Fibroblast of pulmonary artery (primary cell): ENCODE measurements at places on chromosomes 12 and 14.

GRCh38 chr12:1473418-1473817 lies 121.0 kb downstream of the FBXL14 start:
- no peak for DNase-seq

- no peak for DNase-seq
Measured at GRCh38 chr14:70785556-70785955, 23.8 kb downstream of the MAP3K9 start.

- no peak for DNase-seq
Measured at GRCh38 chr12:4552191-4552590, 9.8 kb upstream of the DYRK4 start.

DNA sequence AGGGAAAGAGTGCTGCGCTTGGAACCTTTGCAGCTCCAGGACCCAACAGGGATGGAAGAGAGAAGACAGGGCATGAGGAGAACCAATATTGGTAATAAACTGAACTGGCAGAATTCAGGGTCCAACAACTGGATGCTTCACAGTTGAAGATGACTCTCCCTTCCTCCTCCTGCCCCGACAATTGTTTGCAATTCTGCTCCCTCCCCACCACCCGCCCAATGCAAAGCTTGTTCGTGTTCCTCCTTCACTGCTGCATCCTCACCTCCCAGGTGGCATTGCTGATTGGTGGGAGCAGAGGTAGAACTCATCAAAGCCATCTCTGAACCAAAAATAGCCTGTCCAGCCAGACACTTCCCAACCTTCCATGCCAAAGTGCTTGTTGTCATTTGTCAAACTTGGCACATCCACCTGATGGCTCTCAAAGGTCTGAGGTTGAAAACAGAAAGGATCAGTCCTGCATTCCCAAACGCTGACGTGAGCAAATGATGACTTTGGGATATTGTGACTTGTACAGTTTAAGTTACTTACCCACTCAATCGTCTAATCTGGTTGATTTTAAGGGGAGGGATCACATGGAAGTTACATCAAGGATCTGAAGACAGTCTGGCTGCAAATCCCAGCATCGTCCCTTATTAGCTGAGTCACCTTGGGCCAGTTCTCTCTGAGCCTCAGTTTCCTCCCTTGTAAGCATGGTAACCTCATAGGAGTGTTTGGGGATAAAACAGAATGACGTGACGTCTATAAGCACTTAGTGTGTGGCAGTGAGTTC lies 242.6 kb upstream of the CRY1 start:
- DNase-seq, result no peak

GRCh38 chr14:102554821-102555819 lies 37.3 kb upstream of the RCOR1 start:
- DNase-seq, result peak; percentile 41

GRCh38 chr14:95601650-95602049 lies 66.8 kb downstream of the GLRX5 start:
- DNase-seq, result no peak

DNA sequence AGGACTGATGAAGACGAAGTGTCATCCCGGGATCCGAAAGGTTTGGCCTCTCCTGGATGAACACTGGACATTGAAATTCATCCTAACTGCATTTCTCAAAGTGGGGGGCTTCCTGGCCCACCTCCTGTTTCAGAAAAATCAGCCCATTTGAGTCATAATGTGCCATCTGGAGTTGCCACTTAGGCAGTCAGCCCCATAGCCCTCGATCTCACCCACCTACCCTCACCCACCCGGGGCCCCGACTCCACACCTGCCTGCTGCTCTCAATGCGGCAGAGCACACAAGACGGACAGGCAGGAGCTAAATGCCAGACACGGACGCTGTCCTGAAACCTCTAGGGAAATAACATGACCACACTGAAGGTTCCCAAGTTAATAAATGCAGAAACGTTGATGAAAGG lies 12.6 kb downstream of the DLK1 start:
- no peak for DNase-seq

DNA sequence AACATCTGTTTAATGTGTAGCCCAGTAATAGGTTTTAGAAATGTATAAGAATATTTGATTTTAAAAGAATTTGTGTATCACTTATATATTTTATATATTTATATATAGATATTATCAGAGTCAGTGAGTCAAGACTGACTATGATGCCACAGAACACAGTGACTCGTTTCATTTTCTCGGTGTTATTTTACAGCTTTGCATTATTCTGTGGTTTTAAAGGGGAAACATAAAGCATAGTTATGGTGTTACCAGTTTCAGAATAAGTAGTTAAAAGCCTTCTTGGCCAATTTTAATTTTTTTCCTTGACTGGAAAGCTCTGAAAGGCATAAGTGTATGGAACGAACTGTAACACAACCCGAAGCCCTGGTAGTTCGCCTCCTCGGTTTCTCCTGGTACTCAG lies 91.0 kb downstream of the GRIP1 start:
- no peak for DNase-seq

DNA sequence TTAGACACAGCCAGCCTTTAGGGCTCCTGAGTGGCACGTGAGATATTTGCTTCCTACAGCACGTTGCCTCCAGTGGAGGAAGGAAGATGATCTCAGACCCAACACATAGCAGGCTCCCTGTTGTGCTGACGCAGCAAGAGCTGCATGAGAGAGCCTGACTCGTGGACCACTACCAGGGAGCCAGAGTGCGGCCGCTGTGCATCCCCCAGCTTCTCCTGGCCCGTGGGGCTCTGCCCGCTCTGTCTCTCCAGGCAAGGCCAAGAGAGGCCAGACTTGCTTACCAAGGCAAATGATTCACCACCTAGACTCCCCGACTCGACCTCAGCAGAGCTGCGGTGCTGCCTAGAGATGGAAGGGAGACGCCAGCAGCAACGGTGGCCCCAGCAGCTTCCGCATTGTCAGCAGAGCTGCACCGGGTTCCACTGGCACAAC lies 37.5 kb downstream of the MAP3K9 start:
- no peak for DNase-seq

DNA sequence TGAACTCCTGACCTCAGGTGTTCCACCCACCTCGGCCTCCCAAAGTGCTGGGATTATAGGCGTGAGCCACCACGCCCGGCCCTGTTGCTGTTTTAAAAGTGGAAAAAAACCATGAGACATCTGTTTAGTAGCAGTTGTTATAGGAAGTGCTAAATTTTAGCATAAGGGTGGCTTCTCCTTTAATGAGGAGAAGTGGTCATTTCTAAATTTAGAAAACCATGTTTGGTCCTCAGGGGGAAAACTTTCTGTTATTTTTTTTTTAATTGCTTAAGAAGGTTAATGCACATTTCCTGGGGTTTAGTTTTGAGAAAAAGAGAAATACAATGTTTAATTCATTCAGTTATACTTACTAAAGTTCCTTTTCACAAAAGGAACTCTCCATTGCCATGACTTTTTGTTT lies 102.1 kb downstream of the MYRFL start:
- DNase-seq, result no peak

DNA sequence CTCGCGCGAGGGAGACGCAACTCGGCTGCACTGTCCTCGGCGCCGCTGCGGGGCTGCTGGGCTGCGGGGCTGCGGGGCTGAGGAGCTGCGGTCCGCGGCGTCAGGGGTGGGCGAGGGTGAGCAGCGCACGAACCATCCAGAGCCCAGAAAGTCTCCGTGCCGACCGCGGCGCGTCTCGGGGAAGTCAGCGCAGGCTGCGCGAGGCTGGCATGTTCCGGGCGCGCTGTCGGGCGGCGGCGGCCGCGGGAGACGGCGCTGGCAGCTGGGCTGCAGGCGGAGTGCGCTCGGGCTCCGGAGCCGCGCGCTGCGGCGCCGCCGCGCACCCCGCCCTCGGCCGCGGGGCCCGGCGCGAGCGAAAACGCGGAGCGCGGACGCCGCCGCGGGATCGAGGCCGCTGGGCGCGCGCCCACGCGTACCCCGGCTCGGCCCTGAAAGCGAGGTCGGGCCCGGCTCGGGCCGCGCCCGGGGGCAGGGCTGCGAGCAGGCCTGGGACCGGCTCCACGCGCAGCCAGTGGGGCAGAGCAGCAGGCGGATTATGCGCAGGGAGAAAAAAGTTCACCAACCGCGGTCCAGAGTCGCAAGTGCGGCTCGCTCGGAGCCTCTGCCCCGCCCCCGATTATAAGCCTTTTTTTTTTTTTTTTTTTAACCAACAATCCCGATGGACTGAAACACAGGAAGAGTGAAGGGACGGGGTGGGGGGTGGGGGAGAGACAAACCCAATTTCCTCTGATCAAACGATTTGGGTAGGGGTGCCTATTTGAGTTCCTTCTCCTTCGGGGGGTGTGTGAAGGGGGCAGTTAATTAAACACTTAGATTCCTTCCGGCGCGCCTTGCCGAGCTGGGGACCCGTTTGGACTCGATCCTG lies at the start of gene PRICKLE1:
PRICKLE1 (minus strand) TSS at position 282 of the 865 bp plus-strand sequence. CDS start 117,230 bp downstream, outside the sequence.
- peak; percentile 58 for DNase-seq

DNA sequence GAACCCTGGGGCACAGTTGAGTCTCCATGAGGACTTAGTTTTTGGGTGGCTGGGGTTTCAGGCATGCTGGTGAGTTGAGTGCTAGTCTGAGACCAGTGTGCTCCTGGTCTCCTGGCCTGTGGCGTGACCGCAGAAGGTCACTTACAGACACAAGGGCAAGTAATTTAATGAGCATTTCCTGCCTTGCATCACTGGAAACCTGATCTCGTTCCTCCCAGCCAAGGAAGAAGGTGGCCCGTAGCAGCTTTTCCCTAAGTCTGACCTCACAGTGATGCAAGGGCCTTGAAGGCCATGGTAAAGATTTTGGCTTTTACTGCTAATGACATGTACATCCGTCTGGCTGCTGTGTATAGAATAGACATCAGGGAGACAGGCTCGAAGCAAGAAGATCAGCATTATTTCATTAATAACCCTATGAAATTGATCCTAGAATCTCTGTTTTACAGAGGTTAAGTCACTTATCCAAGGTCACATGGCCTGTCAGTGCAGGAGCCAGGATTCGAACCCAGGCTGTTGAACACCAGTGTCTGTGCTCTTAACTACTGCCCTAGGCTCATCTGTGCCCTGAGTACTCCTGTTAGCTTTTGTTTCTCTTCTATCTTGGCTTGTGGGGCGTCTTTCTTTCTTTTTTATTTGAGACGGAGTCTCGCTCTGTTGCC lies 4.6 kb downstream of the TMEM120B start:
- peak; percentile 91 for DNase-seq

DNA sequence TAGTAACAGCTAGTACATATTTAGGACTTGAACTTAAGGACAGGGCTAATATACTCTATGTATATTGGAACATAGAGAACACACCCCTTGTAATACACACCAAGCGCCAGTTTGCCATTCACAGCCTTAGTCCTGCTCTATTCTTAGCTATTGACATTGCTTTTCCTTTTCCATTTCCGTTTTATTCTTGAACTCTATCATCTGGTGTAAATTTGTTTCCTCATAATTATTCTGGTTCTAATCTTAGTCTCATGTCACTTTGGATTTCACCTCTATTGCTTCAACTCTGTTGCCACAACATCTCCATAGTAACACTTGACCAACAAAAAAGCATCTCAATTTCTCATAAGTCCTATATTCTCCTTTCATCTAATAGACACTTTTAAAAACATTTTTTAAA lies 225.7 kb downstream of the PHLDA1 start:
- DNase-seq, result no peak

DNA sequence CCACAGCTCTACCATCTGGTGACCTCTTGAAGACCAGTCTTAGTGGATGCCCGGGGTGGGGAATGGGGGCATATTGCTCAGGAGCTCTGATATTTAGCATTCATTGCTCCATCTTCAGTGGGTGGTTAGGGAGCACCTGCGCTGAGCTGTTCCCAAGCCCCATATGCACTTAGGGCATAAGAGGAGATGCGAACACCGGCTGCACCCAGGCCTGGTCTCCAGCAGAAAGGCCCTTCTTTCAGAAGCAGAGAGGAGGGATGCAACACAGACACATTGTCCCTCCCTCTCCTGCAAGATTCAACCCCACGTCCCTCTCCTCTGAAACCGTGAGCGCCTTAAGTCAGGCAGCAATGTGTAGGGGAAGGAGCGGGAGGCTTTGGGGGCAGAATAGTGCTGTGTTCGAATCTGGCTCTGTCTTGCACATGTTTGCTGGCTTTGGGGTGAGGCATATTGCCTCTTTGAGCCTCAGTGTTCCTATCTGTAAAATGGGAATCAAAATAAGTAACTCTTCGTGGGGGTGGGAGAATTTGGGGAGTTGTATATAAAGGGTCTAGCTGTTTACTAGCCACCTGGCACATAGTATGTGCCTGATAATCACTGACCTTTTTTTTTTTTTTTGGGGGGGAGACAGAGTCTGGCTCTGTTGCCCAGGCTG lies 87.7 kb downstream of the FOXN4 start:
- no peak for DNase-seq

DNA sequence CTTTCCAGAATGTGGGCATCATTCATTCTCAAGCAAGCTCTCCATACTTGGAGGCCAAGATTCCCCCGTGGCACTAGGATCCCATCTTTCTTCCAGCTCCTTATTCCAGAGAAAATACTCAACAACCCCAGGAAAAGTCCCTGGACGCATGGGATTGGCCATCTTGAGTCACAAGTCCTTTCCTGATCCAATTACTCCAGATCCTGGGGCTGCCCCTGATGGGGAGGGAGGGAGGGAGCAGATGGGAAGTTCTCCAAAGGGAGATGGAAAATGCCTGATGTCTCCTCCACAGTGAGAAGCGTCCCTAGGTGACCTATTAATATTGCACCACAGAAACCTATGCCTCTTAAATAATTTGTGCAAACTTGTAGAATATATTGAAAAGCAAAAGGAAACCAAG lies 12.4 kb upstream of the KCNK13 start:
- no peak for DNase-seq

DNA sequence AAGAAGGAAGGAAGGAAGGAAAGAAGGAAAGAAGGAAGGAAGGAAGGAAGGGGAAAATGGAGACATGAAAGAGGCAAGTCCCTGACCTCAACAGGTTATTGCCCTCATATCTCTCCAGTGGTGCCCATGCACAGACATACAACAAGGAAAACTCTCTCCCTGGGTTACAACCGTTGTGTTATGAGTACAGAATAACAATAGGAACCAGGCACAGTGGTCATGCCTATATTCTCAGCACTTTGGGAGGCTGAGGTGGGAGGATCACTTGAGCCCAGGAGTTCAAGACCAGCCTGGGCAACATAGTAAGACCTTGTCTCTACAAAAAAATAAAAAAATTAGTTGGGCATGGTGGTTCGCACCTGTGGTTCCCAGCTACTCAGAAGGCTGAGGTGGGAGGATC lies 139.4 kb upstream of the HMGA2 start:
- DNase-seq, result no peak

GRCh38 chr14:52079239-52079959 lies 10.5 kb upstream of the NID2 start:
- peak; percentile 51 for DNase-seq
